LNCaP clone FGC (cell line): ENCODE measurements at places on chromosomes 13 and 19.
A peak's percentile ranks its signal among the peaks of the same experiment; 100 is the strongest.

DNA sequence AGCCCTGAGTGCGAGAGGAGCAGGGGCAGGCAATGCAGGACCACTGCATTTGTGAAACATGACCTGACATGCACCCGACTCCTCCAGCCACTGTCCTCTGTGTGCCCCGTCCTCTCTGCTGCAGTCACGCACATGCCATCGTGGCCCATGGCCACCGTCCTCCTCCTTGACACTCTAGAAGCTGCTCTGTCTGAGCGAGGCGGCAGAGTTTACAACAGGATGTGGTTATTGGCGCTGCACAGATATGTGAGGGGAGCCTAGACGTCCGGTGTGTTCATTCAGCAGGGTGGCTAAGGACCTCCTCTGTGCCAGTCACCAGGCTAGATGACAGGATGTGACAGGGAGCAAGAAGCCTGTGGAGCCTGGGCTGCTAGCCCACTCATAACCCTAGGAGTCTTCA lies 277.8 kb downstream of the FOXO1 start:
- no peak for DNase-seq

DNA sequence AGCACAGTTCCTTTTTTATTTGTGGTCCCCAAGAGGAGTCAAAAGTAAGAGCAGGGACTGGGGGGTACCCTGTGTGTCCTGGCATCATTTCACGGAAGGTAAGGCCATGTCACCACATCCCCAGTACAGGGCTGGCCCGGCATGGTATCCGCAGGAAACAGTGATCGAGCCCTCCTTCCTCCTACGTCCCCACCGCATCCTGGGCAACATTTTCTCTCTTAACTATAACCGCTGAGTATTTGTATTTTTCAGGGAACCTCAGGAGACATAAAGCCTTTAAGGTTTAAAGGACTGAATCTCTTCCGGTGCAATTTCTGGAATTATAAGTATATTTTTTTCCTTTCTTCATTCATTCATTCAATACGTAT lies 13.6 kb upstream of the LATS2 start:
- DNase-seq: no peak

DNA sequence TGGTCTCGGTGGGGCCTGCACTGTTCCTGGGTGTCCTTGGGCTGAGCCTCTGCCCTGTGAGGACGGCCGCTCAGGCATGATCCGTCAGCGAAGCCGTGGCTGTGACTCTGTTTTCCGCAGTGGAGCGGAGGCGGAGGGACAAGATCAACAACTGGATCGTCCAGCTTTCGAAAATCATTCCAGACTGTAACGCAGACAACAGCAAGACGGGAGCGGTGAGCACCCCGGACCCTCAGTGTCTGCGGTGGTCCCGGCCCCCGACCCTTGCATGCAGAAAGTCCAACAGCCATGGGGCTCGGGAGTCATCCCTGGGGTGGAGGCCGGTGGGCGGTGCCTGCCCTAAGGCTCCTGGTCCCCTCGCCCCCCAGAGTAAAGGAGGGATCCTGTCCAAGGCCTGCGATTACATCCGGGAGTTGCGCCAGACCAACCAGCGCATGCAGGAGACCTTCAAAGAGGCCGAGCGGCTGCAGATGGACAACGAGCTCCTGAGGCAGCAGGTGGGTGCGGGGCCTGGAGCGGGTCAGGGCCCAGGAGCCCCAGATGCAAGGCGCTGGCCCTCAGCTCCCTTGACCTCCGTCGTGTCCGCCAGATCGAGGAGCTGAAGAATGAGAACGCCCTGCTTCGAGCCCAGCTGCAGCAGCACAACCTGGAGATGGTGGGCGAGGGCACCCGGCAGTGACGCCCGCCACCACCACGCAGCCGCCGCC lies 3.6 kb upstream of the HAMP start:
- no peak for DNase-seq

- DNase-seq: no peak
These were observed 26.4 kb upstream of the TPTE2 start for GRCh38 chr13:19587635-19588300.

DNA sequence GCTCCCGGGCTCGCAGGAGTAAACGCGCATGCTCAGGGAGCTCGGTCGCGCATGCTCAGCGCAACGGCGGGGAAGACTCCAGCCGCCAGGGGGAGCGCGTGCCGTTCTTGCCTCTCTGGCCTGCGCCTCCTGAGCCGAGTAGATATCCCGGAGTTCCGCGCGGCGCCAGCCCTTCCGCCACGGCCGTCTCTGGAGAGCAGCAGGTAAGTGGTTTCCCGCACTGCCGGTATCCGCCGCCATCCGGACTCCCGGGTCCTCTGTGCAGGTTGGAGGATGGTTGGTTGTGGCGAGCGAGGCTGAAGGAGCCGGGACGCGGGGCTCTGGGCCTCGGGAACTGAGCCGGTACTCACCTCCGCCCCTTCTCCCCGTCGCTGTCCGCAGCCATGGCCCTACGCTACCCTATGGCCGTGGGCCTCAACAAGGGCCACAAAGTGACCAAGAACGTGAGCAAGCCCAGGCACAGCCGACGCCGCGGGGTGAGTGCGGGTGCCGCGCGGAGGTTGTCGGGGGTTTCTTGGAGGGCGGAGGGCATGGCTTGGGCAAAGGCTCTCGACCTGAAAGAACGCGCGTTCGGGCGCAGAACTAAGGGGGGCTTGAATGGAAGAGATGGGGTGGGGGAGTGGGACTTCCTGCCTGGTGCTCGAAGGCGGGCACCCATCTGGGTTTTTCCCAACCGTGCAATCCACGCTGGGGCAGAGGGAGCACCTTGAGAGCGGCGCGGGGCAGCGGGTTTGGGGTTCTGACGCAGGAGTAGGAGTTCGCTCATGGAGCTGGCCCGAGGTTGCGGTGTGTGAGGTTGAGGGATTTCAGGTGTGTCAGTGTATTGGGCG lies at the start of gene RPL36:
Gene RPL36, plus strand, starts transcription at position 171 of the 830 bp plus-strand sequence. Its CDS starts 213 bp downstream, at position 384.
- peak; percentile 85 for DNase-seq

DNA sequence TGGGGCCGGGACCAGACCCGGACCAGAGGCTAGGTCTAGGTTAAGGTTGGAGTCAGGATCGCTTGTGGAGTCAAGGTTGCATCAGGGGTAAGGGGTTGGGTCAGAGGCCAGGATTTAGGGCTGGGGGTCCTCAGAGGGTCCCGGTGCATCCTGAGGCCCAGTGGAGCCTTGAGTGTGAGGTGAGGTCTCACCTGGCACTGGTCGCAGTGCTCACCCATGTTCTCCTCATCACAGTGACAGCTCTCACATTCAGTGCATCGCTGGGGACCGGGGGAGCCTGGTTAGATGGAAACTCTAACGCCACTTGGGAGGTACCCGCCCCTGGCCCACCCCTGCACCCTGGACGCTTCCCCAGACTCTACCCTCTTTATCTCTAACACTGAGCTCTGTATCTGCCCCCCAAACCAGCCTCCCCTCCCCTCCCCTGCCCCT lies 3.1 kb downstream of the HRC start:
- DNase-seq: no peak

- no peak for DNase-seq
These were observed 2.3 kb downstream of the IER2 start for GRCh38 chr19:13152356-13152973.

GRCh38 chr13:106263801-106264200 lies 271.7 kb downstream of the EFNB2 start:
- no peak for DNase-seq

DNA sequence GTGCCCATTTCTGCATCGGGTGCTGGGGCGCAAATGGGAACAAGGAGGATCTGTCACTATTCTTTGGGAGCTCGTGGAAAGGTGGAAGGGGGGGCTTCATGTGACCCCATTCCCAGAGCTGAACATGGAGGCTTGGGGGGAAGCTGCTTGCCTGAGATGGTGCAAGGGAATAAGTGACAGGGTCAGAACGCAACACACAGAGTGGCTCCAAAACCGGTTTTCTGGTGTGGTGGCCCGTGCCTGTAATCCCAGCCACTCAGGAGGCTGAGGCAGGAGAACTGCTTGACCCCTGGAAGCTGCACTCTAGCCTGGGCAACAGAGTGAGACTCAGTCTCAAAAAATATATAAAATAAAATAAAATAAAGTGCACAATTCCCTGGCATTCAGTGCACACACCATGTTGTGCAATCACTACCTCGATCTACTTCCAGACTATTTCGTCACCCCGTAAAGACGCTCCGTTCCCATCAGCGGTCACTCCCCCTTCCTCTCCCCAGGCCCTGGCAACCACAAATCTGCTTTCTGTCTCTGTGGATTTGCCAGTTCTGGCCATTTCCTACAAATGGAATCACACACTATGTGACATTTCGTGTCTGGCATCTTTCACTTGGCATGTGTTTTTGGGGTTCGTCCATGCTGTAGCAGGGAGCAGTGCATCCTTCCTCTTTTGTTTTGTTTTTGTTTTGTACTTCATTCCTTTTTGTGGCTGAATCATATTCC lies 18.2 kb upstream of the COMP start:
- no peak for DNase-seq

DNA sequence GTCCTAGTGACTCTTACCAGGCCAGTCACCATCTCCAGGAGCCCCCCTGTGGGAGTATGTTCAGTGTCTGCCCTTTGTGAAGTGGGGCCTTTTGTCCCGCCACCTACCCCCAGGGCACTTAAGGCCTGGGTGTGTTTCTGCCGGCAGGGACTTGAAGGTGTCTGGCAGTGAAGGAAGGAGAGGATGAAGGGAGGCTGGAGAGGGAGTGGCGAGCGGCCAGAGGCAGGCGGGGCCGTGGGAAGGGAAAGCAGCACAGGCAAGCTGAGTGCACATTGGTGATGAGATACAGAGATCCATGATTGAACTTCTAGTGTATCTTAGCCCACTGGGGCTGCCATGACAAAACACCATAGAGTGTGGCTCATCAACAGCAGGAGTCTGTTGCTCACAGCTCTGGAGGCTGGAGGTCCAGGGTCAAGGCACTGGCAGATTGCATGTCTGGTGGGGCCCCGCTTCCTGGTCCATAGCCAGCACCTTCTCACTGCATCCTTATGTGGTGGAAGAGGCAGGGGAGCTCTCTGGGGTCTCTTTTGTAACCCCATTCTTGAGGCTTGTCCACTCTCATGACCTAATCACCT lies 17.5 kb downstream of the CUL4A start:
- no peak for DNase-seq

DNA sequence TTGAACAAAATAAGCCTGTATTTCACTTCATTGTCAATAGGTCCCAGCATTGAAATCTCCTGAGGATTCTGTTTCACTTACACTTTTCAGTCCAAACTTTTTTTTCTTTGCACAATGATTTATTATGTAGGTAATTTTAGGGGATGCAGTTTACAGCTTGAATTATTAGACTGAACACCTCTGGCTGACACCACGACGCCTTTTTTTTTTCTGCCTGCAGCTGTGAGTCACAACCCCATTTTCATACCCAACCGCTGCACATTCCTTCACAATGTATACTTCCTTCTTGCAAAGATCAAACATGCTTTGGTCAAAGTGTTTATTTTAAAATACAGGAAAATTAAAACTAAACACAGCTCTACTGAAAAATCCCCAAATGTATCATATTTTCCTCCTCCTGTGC lies 11.4 kb downstream of the ZIC2 start:
- no peak for DNase-seq

GRCh38 chr19:21750586-21751128 lies 16.7 kb downstream of the ZNF100 start:
- DNase-seq: no peak

DNA sequence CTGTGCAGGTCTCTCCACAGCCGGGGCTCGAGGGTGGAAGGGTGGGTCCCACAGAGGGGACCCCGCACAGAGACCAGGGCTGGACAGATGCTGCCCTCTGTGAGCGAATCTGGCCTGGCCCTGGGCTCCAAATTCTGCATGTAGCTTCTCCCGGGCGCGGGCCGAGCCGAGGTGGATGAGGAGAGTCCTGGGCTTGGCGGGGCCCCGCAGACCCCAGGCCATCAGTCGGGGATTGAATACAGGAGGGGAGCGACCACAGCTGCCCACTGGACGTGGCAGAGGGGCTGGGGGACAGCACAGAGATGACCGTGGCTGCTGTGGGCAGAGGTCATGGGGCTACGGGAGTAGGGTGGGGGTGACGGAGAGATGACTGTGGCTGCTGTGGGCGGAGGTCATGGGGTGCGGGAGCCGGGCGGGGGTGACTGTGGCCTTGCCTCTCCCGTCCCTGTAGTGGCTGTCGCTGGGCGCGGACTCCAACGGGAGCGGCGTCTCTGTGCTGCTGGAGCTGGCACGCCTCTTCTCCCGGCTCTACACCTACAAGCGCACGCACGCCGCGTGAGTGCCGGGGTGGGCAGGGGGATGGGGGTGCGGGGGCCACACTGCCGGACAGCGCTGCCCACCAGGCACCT lies 15.5 kb downstream of the NCLN start:
- no peak for DNase-seq

DNA sequence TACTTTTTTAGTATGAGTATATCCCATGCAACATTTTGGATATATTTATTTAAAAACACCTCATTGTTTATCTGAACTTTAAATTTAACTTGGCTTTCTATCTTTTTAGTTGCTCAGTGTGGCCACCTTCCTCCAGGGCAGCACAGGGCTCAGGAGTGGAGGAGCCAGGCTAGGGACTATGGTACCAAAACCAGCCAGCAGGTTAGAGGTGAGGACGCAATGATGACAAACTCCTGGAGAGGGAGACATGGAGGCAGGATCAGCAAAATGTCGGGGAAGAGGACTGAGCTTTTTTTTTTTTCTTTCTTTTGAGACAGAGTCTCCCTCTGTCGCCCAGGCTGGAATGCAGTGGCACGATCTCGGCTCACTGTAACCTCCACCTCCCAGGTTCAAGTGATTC lies 29.6 kb upstream of the CALM3 start:
- DNase-seq: no peak

DNA sequence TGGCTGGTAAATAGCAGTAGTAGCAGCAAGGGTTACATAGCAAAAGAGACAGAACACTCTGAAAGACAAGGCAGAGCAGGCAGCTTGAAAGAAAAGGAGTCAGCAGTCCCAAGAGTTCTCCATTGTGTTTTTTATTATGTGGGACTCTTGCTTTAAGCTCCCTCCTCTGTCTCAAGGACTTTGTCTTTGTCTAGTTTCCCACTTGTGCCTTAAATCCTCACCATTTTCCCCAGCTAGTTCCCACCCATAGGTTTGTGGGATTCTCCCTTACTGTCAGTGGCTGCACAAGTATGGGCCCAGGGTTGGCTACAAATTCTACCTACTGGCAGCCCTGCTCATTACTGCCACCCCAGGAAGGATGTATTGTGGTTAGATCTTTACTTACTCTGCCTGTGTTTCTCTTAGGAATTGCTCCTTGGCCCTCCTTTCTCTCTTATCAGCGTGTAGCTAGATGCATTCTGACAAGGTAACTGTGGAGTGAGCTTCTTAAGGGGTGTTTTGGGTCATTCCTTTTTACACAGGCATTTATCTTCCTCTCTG lies 413.4 kb upstream of the PCDH9 start:
- no peak for DNase-seq

- no peak for DNase-seq
These were observed 99.5 kb upstream of the SPATA13 start for GRCh38 chr13:24060993-24061392.

DNA sequence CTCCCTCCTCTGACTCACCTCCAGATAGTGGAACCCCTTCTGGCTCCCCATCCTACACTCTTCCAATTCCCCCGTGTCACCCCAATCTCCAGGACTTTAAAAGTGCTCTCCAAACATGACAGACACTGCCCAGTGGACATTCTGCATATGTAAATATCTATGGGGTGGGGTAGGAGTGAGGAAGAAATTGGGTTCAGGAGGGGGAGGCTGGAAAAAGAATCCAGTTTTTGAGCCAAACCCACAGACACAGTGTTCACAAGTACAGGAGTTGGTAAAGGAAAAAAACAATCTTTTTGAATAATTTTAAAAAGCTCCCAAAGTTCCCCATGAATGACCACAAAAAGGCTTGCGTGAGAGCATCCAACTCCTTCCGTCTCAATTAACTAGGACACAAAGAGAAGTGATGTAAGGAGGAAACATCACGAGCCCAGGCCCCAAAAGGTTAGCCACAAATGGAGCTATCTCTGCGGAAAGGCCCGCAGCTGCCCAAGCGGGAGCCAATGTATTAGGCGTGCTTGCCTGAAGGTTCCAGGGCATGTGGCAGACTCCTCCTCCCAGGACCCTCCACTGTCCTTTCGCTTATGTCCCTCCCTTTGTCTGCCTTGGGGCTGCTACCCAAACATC lies 18.0 kb downstream of the ZC3H4 start:
- no peak for DNase-seq
